ENCODE measurements at places on chromosomes 1 and 21.

DNA sequence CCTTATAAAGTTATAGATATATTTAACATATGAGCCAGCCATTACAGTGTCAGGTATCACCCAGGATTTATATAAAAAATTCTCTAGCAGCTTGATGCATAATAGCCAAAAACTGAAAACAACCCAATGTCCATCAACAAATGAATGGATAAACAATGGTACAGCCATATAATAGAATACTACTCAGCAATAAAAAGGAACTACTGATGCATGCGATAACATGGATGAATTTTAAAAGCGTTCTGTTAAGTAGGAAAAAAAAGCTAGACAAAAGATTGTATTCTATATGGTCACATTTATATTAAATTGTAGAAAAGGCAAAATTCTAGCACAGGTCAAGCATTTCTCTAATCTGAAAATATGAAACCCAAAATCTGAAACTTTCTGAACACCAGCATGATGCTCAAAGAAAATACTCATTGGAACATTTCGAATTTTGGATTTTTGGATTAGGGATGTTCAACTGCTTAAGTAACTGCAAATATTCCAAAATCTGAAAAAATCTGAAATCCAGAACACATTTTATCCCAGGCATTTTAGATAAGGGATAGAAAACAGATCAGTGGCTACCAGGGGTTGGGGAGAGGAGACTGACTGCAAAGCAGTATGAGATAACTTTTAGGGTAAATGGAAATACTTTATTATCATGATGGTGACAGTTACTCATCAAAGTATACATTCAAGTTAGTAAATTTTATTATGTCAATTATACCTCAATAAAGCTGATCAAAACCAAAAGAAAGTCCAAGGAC is 22.0 kb downstream of the SLC16A1 start:
- no peak for DNase-seq

DNA sequence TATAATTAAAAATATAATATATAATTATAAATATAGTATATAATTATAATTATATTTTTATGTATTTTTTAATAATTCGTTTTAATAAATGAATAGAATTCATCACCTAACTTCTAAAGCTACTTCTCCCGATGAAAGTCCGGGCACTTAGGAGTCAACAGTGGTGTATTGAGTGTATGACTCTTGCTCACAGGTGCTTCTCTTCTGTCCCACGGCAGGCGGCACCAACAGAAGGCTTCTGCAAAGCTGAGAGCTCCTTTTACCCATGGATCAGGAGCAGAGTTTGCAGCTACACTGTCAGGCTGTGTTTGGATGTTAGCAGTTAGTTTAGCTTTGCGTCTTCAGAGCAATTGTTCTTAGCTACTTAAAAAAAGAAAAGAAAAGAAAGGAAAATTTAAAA is 122.4 kb downstream of the LIPI start:
- DNase-seq, result no peak

GRCh38 chr1:159177272-159177907 is 6.0 kb downstream of the CADM3 start:
- peak; percentile 16 for DNase-seq

DNA sequence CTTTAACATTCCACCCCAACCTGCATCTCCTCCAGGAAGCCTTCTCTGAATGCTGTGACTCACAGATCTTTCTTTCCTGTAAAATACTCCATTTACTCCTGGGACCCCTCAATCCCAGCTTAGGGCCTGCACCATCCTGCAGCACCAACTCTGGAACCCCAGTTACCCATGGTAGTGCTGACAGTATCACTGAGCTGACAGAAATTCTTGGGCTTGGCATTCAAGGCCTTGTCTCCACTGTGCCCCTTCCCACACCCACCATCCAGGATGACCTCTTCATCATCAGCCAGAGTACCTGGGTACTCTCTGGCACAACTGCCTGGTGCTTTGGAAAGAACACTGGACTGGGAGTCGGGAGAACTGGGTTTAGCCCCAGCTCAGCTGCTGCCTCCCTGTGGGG is 8.3 kb downstream of the CYB5RL start:
- DNase-seq, result no peak

GRCh38 chr1:109114342-109114674 is 393 bp downstream of the ELAPOR1 start:
- DNase-seq, result no peak

GRCh38 chr1:216809649-216810048 is 86.4 kb upstream of the ESRRG start:
- no peak for DNase-seq

DNA sequence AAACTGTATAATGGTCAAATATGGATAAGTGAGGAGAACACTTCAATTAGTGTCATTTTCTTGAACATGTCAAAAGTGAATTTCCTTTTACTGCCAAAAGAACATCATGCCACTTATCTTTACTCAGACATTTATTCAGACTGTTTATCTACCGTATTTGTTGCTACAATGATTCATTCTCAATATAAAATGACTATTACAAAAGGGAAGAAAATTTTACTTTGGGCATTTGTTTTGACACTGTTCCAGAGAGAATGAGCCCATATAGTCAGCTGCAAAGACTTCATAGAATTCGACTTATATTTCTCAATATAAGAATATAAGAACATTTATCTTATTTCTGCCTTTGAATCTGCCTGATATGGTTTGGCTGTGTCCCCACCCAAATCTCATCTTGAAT is 1699.1 kb downstream of the BRINP3 start:
- no peak for DNase-seq

DNA sequence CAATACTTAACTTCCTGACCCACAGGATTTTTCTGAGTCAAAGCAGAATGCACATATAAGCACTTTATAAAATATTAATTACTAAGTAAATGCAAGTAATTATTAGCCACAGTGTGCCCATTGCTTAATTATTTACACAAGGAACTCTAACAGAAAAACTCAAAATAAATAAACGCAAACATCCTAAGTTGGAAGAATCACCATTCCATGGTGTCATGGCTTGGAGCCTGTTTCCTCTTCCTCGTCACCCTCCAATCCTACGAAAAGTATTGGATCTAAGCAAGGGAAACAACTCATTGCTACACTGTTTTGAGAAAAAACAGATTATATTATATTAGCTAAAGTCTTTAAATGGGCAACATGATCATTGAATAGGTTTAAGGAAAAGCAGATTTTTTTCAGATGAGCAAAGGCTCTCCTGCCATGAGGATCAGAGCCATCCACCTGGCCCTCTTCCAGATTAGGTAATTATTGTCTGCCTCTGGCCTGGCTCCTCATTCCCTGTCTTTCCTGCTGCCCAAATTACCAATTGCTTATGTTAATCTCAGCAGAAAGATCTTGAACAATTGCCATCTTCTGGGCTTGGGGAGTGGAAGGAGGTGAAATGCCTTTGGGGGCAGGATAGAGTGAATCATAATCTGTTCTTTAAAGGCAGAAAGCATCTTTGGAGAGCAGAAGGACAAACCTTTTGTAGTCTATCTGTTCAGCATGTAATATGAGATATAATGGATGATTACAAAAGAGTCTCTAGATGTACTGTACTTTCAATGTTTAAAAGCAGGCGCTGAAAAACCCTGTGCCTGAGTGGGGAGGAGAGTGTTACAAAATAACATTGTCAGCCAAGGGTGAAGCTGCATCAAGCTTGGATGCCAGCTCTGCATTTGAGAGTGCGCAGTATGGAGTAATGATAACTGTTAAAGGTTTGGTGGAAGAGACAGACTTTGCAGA is 121.2 kb downstream of the DUSP10 start:
- no peak for DNase-seq

GRCh38 chr1:227357171-227357926 is 39.1 kb upstream of the CDC42BPA start:
- DNase-seq, result no peak

DNA sequence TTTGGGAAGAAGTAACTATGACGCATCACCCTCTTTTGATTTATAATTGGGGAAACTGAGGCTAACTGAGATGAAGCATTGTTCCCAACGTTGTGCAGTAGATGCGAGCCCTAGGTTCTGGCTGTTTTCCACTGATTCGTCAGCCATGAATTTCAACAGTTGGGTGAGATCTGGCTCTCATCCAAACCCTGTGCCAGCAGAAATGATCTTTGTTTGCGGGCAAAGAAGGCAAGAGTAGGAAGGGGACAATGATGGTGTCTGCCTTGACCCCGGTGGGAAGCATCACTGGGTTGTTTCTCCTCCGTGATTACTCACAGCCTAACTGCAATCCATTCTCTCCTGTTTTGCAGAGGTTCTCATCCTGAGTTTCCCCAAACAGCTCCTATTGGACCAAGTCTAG is 142.3 kb downstream of the MIS18A start:
- DNase-seq, result no peak

- no peak for DNase-seq
Measured at GRCh38 chr21:43950481-43950880, 61.6 kb upstream of the TRAPPC10 start.

DNA sequence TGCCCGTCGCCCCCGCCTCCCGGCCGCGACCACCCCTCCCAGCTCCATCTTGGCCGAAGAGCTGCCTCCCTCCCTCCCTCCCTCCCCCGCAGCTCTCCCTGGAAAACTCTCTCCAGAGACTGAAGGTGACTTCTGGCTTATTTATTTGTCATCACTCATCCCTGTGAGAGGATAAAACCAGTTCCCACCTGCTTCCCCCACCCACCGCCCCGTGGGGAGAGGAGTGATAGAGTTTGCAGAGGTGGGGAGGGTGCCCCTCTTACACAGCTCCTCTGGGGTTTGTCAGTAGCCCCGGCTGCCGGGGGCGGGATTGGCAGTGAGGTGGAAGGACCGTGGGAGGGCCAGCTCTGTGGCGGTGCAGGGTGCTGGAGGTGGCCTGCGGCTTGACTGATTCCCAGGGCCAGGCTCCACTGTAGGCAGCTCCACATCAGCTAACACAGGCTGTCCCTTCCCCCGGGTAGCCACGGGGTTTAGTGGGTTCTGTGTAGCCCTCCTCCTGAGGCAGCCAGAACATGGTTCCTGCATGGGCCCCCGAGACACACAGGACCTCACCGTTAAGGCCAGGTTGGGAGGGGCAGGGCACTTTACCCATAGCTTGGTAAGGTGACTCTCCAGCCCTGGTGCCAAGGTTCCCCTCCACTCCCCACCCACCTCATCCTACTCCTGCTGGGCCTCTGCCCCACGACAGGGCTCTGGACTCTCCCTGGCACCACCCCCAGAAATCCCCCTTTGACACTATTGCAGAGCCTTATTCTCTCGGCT is 62.2 kb downstream of the ELK4 start:
- DNase-seq, result no peak

DNA sequence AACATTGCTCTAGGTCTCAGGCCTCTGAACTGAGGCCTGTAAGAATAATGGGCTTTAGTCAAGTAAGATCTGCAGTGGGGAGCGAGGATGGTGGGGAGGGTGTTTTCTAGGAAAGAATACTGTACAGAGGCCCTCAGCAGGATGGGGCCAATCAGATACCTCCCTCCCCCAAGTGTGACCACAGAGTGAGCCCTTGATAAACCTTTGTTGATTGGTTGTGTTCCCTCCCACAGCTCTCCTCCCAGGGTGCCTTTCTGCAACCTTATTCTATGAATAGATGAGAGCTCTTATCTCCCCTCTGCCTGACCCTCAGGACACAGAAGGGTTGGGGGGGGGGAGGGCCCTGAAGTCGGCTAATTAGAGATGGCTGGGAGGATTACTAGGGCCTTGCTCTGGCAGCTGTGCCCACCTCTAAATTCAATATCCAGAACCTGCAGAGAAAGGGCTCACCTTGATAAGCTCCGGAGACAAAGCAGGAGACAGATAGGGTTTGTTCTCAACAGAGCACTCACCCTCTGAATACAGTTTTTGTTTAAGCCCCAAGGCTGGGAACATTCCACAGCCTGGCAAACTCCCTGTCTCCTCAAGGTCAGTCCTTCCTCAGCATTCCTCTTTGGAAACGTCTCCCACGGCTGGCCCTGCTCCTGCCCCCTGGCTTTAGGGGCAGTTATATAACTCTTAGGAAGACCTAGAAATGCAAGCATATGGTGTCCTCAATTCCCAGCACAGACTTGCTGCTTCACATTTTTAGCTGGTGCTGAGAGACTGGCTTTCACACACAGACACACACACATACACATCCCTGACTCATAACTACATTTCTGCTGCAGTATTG is 42.9 kb downstream of the ATP1A1 start:
- DNase-seq, result no peak

GRCh38 chr1:158124034-158124433 is 56.7 kb upstream of the CD1D start:
- DNase-seq, result no peak

DNA sequence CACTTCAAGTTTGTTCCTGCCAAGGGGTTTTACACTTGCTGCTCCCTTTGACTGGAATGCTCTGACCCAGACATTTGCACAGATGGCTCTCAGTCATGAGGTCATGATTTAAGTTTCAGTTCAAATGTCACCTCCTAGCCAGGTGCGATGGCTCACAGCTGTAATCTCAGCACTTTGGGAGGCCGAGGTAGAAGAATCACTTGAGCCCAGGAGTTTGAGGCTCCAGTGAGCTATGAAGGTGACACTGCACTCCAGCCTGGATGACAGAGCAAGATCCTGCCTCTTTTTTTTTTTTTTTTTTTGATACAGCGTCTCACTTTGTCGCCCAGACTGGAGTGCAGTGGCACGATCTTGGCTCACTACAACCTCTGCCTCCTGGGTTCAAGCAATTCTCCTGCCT is 4.5 kb upstream of the ZMYM4 start:
- DNase-seq, result no peak

- no peak for DNase-seq
Measured at GRCh38 chr1:154521695-154522094, 19.5 kb upstream of the SHE start.

DNA sequence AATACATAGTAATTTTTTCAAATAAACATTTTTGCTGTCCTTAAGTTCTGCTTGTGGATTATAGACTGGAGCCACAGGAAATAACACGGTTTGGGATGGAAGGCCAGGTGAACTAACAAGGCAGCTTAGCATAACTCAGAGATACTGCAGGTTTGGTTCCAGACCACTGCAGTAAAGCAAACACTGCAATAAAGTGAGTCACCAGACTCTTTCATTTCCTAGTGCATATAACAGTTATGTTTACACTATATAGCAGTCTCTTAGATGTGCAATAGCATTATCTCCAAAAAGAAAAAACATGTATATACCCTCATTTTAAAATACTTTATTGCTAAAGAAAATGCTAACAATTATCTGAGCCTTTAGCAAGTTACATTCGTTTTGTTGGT is 22.0 kb downstream of the LRRC42 start:
- DNase-seq, result no peak

GRCh38 chr1:118947790-118948189 is 40.4 kb downstream of the TBX15 start:
- DNase-seq, result no peak

DNA sequence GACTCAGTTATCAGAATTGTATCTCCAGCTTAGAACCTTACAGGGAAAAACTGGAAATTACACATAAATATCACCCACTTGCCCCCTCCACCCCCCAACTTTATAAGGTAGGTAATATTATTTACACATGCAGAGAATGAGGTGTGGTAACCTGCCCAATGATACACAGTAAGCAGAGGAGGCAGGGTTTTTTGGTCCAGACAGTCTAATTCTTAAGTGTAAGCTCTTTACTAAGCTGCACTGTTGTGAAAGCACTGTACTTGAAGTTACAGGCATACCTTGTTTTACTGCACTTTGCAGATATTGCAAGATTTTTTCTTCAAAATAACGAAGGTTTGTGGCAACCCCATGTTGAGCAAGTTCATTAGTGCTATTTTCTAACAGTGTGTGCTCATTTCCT is 24.8 kb upstream of the MYOCOS start:
- DNase-seq, result no peak

Data from GM19239 (cell line).